NCI-H748 treated with DMSO at 0.1 percent for 48 hours (cell line): ENCODE measurements at places on chromosomes 13 and 19.

GRCh38 chr19:32457571-32458158 is 52.1 kb downstream of the DPY19L3 start:
- DNase-seq, result no peak

DNA sequence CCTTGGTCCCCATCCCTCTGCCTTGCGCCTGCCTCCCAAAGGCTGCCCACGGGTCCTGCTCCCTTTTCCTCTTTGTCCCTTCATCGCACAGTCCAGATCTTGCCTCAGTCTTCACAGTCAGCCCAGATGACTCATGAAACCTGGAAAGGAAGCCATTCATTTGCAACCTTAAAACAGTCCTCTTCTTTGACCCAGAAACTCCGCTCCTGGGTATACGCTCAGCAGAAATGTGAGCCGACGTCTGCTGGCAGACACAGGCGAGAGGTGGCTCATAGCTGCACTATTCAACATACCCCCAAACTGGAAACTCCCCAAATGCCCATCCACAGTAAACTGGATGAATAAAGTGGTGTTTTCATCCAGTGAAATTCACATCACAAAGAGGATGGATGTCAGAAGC is 13.6 kb upstream of the PEPD start:
- DNase-seq, result no peak

- DNase-seq, result no peak
These were observed 4.8 kb downstream of the RPS16 start for GRCh38 chr19:39430675-39431593.

GRCh38 chr13:67303661-67304333 is 73.7 kb upstream of the PCDH9 start:
- DNase-seq, result no peak

GRCh38 chr13:24328145-24328544 is 18.8 kb downstream of the C1QTNF9 start:
- DNase-seq, result no peak

GRCh38 chr19:47609906-47610894 is 1.3 kb downstream of the BICRA start:
- DNase-seq, result no peak

GRCh38 chr13:24178847-24179485 is 18.4 kb downstream of the SPATA13 start:
- DNase-seq, result no peak

- no peak for DNase-seq
These were observed 52.2 kb downstream of the GATAD2A start for GRCh38 chr19:19457671-19458070.

- DNase-seq, result no peak
These were observed 9.3 kb upstream of the CPAMD8 start for GRCh38 chr19:17035842-17036424.

DNA sequence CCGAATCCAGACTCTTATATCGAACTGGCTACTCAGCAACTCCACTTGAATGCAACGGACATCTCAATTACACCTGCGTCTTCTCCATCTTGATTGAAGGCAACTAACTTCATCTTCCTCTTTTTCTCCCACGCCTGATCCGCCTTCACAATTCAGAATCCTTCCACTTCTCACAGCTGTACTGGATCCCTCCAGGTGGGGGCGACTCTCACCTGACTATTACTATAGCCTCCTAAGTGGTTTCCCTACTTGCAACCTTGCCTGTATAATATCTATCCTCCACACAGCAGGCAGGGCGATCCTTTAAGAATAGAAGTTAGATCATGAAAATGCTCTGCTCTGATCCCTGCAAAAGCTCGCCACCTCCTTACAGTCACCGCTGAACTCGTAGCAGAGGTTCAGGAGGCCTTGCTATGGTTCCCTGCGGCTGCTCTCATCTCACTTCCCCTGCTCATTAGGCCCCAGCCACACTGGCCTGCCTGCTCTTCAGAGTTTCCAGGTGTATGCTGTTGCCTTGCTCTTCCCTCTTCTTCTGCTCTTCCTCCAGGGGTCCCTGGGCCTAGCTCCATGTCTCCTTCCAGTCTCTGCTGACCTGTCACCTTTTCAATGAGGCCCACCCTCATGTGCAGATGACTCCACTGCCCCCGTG is 31.9 kb downstream of the RFXAP start:
- no peak for DNase-seq

DNA sequence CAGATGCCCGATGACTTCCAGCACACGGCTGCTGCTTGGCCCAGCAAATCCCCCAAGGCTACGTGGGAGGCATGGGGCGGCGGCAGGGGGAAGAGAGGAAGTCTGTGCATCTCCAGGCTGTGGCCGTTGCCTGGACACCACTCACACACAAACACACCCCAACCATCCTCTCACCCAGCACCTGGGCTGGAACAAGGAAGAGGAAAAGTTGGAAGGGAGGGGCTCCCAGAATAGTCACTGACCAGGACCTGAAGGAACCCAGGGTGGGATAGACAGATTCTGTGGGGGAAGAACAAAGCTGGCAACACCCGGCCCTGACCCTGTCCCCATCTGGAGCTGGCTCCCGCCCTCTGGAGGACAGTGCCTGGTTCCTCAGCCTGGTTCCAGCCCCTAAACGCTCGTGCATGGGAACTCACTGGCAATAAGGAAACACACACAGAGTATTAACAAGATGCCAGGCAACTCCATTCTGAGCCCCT is 11.2 kb downstream of the PPP6R1 start:
- no peak for DNase-seq

- no peak for DNase-seq
These were observed at the start of gene ICAM3 for GRCh38 chr19:10339380-10339960. Gene ICAM3 (minus strand): TSS chr19:10339624. CDS start chr19:10339614, 10 bp downstream.

GRCh38 chr19:54803410-54803809 is at the start of gene KIR2DL4:
Gene KIR2DL4 (plus strand): TSS chr19:54803610. CDS start chr19:54803652, 42 bp downstream.
- no peak for DNase-seq

DNA sequence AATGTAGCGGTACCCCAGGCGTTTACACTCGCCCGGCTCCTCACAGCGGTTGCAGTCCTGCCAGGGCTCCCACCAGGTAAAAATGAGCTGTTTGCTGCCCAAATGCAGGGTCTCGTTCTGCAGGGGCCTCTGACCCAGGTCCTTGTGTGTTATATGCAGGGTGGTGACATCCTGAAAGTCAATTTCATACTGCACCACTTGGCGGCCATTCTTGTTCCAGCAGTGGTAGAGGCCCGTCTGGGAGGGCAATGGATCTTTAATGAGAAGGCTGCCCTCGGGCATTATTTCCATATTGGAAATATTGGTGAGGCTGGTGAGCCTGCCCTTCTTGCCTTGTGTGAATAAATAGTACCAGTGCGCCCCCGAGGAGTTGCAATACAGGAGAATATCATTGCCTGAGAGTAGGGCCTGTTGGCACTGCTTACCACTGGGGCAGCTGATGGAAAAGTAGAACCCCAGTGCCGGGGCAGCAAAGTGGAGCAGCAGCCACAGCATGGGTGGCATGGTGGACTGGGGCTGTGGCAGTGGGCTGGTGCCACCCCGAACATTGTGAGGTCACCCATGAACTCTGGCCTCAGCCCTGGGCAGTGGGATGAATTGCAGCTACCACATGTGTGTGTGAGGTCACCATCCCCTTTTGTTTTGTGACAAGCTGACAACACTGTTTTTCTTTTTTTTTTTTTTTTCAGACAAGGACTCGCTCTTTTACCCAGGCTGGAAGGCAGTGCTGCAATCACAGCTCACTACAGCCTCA is at the start of gene FAM187B:
FAM187B (minus strand) TSS at position 563 of the 754 bp plus-strand sequence; CDS start at position 504, 59 bp downstream.
- no peak for DNase-seq

GRCh38 chr19:51799034-51799773 is 4.2 kb downstream of the FPR3 start:
- DNase-seq, result no peak

- DNase-seq, result no peak
These were observed 83.5 kb upstream of the RNF113B start for GRCh38 chr13:98260357-98261164.

DNA sequence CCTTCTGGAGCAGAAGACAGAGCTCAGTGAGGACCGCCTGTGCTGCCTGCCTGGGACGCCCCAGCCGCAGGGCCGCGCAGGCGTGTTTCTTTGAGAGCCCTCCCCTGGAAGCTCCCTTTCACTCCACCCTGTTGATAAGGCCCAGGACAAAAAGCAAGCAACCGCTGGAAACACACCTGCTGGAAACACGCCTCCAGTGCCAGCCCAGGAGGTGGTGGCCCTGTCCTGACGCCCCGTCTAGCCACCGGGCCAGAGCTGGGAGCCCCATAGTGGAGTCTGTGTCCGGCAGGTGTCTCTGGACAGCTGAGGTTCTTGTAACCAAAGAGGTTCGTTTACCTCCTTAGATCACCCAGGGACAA is 173.8 kb downstream of the KATNAL1 start:
- DNase-seq, result no peak

DNA sequence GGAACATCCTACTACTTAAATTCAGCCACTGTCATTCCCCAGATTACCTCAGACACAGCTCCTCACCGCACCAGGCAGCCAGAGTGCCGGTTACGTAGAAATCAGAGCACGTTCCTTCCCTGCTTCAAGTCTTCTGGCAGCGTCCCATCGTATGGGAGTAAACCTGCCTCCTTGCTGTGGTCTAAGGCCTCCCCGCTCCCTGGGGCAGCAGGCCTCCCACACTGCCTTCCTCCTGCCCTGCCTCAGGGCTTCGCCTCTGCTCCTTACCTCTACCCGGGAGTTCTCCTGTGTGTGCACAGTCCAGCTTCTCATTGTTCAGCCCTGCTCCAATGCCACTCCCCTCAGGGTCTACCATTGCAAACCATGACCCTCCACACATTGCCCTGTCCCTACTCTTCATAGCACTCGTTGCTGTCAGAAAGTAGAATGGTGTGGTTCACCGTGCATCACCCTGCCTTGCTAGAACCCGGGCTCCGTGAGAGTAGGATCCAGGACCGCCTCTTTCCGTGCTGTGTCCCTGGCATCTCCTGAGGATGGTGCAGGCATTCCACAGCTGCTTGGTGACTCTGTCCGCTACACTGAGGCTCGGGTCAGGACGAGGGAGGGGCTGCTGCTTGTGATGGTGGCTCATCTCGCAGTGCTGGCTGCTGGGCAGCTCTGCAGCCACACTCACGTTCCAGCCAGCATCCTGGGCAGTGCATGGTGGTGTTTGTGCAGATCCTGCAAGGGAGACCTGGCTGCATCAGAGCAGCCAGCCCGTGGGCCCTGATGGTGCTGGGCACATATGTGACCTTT is 6.9 kb downstream of the POP4 start:
- DNase-seq, result no peak

DNA sequence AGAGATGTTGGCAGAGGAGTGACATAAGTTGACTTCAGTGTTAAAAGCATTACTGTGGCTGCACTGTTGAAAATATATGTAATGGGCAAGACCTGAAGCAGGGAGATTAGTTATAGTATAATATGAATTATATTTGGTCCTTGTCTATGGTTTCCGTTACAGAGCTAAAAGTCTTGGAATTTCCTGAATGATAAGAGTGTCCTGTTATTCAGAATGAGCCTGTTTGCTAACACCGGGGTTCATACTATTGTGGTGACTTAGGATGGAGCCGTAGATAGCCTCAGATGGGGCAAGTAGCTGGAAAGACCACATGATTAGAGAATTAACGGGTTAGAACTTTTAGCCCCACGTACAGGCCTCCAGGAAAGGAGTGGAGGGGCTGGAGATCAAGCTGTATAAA is 5.7 kb downstream of the USPL1 start:
- no peak for DNase-seq

DNA sequence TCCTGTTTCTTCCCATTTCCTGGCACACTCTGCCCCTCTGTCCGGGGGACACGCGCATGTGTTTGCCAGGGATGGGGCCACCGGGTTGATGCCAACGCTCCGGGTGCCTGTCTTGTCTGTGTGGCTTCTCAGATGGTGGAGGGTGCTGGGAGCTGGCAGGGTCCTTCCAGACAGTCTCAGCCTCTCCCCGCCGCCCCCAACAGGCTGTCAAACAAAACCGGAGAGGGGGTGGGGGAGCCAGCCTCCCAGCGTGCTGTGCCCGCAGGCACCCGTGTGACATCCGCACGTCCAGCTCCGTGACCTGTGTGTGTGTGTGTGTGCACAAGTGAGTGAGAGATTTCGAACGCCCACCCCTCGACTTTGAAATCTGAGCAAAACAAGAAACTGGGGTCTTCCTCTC is 10.6 kb upstream of the EHD2 start:
- DNase-seq, result no peak

DNA sequence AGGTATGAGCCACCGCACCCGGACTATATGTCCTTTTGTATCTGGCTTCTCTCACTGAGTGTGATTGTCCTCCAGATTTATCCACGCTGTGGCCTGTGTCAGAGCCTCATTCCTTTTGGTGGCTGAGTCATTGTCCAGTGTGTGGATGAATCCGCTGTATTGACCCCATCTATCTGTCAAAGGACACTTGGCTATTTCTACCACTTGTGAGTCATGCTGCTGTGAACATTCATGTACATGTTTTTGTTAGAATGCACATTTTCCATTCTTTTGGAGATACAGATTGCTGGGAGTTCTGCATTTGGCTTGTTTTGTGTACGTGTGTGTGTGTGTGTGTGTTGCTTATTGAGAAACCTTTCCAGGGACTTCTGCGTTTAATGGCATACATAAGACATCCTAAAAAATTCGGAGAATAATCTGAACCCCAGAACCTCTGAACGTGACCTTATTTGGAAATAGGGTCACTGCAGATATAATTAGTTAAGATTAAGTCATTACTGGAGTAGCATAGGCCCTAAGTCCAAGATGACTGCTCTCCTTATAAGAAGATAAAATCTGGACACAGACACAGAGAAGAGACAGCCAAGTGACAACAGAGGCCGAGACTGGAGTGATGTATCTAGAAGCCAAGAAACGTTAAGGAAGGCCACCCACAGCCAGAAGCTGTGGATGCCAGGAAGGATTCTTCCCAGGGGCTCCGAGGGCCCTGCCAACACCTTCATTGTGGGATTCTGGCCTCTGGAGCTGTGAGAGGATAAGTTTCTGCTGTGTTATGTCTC is 4.9 kb upstream of the GIPC3 start:
- no peak for DNase-seq

- DNase-seq, result no peak
These were observed 4.2 kb downstream of the DYRK1B start for GRCh38 chr19:39829702-39830275.

- no peak for DNase-seq
These were observed 561.0 kb downstream of the TBC1D4 start for GRCh38 chr13:74920920-74921319.

- DNase-seq, result no peak
These were observed 1666.0 kb downstream of the EFNB2 start for GRCh38 chr13:104869501-104869900.

DNA sequence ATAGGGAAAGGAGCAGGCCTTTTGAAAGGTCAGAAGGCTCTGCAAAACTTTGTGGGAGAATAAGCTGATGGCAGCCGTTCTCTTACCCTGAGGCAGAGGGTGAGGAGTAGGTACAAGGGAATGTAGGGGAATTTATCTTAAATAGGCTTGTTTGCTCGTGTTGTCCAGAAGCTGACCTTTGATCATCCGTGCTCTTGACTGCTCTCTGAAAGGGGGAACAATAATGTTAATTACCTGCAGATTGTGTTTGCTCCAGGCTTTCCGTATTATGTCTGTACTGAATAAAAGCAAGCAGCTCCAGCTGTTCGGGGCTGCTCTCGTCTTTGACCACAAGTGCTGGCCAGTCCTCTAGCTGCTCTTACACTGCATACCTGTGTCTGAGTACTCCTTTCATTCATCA is 116.3 kb downstream of the ZNF429 start:
- DNase-seq, result no peak
